ENCODE measurements at places on chromosomes 12 and 14.

DNA sequence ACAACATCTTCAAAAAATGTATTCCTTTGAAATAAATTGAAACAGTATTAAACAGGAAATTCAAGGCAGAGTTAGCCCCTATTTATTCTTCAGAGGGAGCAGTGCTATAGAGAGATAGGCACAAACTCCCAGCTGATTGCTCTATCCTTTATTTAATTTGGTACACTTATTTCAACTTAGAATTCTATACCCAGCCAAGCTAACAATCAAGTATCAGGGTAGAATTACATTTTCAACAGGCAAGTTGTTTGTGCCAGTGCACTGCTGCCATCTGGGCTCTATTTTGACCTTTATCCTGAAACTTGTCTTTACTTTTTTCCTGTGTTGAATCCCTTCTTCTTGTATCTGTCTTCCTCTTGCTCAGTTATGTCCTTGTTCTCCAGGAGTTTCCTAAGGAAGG, 159.2 kb downstream of the STXBP6 start:
- no peak for DNase-seq

DNA sequence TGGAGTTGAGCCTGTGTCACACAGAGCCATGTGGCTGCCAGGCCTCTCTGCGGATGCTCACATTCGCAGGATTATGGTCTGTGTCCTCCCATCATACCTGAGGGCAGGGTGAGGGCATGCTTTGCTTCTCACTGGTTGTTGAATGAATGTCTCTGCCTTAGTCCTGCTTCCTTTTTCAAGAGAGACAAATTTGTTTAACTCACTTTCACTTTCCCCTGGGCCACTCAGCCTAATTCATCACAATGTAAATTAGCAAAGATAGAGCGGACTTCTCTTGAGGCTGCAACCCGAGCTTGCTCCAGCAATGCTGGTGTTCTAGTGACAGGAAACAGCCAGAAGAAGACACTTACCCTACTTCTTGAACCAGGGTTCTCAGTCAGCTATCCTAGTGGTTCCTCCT, 35.5 kb upstream of the PAX9 start:
- no peak for DNase-seq

DNA sequence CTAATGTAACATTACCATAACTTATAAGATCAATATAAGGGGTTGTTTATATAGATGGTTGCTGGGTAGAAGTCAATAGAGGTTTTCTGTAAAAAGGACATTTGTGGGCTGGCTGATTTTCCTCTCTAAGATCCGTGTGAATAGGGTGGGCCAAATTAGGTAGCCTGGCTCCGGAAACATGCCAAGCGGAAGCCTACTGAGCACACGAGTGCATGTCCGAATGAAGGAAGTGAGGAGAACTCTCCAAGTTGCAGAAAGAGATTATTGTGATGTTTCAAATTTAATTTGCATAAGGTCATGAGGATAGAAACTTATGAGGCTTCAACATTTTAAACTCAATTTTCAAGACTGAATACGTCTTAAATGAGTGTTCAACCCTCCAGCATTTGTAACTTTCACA, 356.7 kb downstream of the SNAPC1 start:
- DNase-seq: no peak

DNA sequence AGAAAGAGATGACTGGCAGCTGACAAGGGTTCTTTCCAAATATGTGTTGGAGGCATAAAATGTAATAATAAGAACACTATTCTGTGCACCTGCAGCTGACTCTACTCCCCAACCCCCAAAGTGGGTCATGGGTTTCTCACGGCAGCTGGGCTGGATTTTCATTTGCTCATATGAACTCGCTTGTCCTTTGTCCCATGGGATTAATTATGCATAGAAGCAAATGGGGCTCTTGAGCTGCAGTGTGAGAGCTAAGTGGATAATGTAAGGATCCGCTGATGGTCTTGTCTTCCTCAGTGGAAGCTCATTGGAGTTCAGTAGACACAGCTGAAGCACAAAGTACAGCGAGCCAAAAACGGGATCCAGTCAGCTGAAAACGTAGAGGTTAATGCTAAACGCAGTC, 46.3 kb downstream of the TTC8 start:
- DNase-seq: no peak

DNA sequence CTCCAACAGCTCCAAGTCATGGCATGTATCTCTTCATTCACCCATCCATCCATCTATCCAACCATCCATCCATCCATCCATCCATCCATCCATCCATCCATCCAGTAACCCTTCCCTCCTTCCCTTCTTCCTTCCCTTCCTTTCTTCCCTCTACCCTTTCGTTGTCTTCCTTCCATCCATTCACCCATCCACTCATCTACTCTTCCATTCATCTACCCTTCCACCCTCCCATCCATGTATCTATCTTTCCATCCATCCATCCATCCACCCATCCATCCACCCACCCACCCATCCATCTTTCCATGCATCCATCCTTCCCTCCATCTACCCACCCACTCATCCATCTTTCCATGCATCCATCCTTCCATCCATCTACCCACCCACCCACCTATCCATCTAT, 53.2 kb upstream of the FBXO21 start:
- no peak for DNase-seq

DNA sequence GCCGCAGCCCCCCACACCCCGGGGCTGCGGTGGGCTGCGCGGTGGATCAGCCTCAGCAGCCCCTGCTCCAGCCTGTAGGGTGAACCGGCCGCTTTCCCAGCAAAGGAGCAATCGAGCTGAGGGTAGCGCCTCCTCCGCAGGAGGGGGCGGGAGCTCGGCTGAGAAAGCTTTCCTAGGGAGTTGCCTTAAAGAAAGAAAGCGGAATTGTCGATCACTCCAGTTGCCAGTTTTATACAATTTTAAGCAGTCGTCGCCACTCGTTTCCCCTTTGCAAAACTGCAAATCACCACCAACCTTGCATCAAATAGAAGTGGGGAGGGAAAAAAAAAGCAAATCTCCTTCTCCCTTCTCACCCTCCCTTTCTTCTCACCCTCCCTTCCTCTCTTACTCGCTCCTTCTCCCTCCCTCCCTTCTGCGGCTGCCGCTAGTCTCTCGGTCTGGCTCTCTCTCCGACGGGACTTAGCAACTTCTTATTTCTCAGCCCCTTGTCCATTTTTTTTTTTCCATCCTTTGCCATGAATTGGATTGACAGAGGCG, at the start of gene PDE3A:
TSS of gene PDE3A (plus strand) at position 424 of the 537 bp plus-strand sequence. CDS start 748 bp downstream, outside the sequence.
- no peak for DNase-seq

DNA sequence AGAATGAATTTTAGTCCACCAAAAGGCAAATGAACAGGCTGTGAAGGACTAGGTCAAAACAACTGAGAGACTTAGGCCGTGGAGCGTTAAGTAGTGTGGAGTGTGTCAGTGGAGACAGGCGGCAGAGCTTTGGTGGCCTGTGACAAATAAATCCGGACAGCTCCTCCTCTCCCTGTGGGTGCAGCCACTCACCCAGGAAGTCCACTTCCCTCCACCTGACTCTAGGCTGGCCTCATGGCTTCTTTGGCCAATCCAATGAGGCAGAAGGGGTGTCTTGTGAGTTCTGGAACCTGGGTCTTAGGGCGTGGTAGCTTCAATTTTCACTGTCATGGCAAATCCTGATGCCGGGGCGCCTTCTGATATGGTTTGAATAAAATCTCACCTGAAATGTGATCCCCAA, 180.9 kb upstream of the C14orf180 start:
- no peak for DNase-seq

- no peak for DNase-seq
Measured at GRCh38 chr12:67989184-67989920, at the start of gene IFNG-AS1. Gene IFNG-AS1, plus strand, starts transcription at chr12:67989447.

DNA sequence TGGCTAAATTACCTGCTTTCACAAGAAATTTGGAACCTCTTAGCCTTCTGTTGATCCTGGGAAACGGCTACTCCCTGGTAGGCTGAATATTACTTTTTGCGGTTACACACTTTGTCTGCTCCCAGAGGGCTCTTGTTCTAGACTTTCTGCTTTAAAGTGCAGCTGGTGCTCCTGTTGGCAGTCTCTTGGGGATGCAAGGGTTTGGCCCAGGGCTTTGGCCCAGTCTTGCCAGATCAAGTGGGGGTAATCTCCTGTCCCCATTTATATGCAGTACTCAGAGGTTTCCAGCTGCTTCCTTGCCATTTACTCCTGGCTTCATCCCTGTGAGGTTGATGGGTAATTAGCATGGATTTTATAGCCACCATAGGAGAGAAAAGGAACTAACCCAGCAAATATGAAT, 558.2 kb upstream of the MIS18BP1 start:
- no peak for DNase-seq

GRCh38 chr14:103687712-103688111, 27.5 kb downstream of the XRCC3 start:
- DNase-seq: no peak

DNA sequence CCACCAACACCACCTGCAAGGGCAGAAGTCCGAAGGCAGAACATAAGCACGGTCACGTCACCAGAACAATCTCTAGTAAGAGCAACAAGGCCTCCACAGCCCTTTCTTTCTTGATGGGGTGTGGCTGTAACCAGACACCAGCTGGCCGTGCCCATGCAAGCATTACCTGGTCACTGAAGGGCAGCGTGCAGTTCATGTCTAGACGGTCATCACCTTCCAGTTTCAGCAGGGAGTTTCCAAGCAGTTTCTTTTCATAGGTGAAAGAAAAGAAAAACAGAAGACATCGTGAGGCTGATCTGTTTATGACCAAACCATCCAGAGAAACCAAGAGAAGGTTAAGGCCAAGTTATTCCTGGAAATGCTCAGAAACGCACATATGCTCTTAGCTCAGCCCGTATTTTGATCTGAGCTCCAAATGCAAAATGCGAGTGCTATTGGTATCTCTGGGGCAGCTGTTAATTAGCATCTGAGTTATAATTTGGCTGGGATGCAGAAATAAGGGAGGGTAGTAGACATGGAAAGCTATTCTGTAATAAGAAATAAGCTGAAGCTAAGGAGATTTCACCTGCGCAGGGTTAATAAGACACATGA, 42.5 kb downstream of the PRKAB1 start:
- no peak for DNase-seq

DNA sequence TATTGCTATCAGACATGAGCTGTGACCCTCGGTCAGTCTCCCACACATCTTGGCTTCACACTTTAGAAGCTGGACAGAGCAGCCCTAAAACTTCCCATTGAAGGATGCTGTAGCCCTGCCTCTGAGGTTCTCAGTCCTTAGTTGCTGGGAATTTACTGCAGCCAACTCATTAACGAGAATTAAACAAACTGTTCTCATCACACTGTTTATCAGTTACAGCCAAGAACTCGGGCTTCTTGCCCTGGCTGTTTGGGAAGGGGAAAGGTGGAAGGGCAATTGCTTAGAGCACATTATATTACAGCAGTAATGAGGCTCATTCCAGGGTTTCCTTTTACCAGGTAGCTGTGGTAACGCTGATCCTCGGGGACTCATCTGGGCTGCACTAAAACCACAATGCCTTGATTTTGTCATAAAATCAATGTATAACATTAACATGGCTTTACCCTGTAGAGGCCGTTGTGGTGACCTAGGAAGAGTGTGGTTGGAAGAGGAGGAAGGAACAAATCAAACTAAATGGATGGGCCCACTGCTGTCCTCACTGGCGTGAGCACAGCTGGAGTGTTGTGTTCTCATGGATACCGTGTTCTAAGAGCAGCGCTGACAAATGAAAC, 87.1 kb downstream of the GPR135 start:
- no peak for DNase-seq

DNA sequence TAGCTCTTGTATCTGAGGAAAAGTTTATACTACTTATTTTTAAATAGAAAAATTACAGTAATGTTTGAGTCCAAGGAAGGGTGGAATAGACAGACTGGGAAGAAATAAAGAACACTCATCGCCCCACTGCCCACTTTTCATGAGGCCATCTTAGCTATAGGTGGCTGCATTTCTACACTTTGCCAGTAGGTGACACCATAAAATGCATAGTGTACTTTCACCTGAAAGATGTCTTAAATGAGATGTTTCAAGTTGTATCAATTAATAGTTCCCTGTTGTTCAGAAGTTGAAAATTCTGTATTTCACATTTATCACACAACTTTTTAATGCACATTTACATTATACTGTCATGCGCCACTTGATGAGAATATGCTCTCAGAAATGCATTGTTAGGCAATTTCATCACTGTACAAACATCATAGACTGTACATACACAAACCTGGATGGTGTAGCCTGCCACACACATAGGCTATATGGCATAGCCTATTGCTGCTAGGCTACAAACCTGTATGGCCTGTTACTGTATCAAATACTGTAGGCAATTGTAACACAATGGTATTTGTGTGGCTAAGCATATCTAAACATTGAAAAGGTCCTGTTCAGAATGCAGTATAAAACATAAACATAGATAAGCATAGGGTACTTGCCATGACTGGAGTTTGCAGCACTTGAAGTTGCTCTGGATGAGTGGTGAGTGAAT, 27.6 kb downstream of the PMCH start:
- DNase-seq: no peak

- DNase-seq: no peak
Measured at GRCh38 chr12:129641926-129642325, 261.9 kb downstream of the TMEM132D start.

GRCh38 chr14:104218361-104219180, 80.2 kb downstream of the KIF26A start:
- DNase-seq: no peak

DNA sequence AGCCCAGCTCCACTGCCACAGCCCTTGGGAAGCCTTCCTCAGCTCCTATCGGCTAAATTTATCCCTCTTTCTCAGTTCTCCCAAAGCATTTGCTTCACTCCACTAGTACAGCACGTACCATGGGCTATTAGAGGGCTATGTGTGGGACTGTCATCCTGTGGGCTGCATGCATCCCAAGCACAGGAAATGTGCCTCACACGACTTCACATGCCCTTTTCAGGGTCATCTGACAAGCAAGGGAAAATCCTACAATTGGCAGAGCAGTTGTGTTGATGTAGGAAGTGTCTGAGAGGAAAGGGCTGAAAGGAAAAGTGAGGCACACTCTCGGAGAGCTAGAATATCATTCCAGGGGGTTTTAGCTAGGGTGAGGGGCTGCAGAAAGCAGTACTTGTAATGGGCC, 47.6 kb downstream of the NINJ2 start:
- no peak for DNase-seq

DNA sequence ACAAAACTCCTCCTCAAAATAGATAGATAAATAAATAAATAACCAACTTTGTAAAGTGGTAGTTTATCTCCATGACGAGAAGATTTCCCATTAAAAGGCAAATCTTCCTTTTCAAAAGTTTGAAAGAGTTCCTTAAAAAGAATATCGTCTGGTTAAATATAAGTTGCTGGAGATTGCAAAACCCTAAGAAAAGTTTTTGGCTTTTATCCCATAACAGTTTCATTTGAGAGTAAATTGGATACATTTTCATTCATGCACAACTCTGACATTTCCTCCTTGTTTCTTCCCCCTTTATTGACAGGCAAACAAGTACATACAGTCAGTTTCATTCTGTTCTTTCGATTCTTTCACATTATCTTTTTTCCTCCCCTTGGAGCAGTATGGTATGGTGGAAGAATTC, 45.4 kb upstream of the BTG1 start:
- no peak for DNase-seq

Data from naive thymus-derived CD4-positive, alpha-beta T cell (primary cell).